Thoracic aorta (tissue), 2 donors: ENCODE measurements at places on chromosomes 12 and 14. TPM values are rescaled to one million over a fixed set of nuclear protein-coding genes. Genes with fewer than 3 reads are reported as not detected.

DNA sequence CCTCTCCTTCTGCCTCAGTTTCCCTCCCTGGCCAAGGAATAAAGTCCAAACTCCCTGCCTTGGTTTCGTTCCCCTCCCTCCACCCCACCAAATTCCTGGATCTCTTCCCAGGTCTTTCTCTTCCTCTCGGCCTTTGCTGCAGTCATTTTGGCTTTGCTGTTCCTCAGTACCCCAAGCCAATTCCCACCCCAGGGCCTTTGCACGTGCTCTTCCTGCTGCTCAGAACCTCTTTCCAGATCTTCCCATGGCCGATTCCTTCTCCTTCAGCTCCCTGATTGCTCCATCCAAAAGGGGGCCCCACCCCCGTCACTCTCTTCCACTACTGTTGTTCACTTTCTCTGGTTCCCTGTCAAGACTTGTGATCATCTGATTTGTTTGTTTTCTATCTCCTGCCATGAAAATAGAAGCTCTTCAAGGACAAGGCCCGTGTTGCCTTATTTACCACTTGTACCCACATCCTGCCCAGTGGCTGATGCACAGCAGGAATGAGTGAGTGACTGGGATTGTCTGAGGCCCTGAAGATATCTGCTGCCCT, 3.1 kb downstream of the HNF1A start:
- no peak overlapping the region for H3K4me3 ChIP-seq
- H3K36me3 ChIP-seq = no peaks in the 10 kb centered on the region
- DNase-seq = no peak
- no peaks in the 10 kb centered on the region for H3K27me3 ChIP-seq
- H3K27ac ChIP-seq = no peak overlapping the region
- H3K4me1 ChIP-seq = peaks cover 12% of the 10 kb centered on the region

The SLC6A12 gene
- total RNA-seq = 1.8 TPM

The E2F7 gene
- total RNA-seq = not detected

The PAPOLA gene
- total RNA-seq = 81.9 TPM

The CAPS2 gene
- total RNA-seq = 23.0 TPM

DNA sequence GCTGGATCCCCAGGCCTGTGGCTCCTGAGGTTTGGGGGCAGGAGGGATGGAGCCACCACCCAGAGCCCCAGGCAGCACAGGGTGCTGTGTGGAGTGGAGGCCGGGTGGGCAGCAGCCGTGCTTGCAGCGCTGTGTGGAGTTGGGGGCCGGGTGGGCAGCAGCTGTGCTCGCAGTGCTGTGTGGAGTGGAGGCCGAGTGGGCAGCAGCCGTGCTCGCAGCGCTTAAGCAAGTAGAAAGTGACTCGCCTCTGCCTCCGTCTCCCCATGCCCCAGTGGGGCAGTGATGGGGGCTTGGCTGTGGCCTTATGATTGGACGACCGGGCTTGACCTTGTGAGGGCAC, 10.3 kb downstream of the CEP170B start:
- no peak overlapping the region for H3K27ac ChIP-seq
- no peaks in the 10 kb centered on the region for H3K27me3 ChIP-seq
- no peak overlapping the region for H3K4me3 ChIP-seq
- DNase-seq = no peak

- H3K4me3 ChIP-seq = no peak overlapping the region
- DNase-seq = no peak
- H3K36me3 ChIP-seq = no peaks in the 10 kb centered on the region
- H3K27me3 ChIP-seq = no peaks in the 10 kb centered on the region
- H3K4me1 ChIP-seq = peaks cover 5% of the 10 kb centered on the region
Measured at GRCh38 chr12:19201661-19202060, 72.1 kb downstream of the PLEKHA5 start.

- DNase-seq = no peak
- H3K36me3 ChIP-seq = no peaks in the 10 kb centered on the region
- peaks cover 3% of the 10 kb centered on the region for H3K4me1 ChIP-seq
- no peaks in the 10 kb centered on the region for H3K27me3 ChIP-seq
Measured at GRCh38 chr12:1566449-1567135, 27.8 kb downstream of the FBXL14 start.

GRCh38 chr14:101476916-101477553, 84.3 kb upstream of the DIO3 start:
- H3K36me3 ChIP-seq = no peaks in the 10 kb centered on the region
- H3K27me3 ChIP-seq = no peaks in the 10 kb centered on the region
- peak overlapping the region; percentile 15 for H3K27ac ChIP-seq
- H3K4me1 ChIP-seq = peaks cover 9% of the 10 kb centered on the region

DNA sequence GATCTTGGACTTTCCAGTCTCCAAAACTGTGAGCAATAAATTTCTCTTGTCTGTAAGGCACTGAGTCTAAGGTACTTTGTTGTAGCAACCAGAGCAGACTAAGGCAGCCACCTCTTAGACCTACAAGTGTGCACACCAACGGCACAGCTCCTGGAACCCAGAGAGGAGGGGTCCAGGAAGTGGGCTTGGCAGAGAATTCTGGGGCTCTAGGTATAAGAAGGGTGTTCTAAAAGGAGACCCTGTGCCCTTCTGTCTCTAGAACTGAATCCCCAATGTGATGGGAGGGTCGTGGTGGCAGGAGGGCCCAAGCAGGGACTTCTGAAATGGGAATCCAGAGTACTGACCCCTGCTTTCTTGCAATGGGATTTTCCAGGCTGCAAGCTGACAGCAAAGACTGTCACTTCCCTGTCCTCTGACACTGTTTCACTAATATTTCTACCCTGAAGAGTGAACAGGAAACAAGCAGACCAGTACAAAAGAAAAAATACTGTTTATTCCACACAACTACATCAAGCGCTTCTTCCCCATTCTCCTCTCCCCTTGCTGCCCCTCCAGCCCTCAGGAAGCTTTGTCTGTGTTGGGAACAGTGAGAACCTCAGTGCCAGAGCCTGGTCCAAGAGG, 13.6 kb upstream of the TFCP2 start:
- DNase-seq = no peak
- H3K27ac ChIP-seq = no peak overlapping the region
- H3K27me3 ChIP-seq = no peaks in the 10 kb centered on the region

GRCh38 chr12:113720629-113721028, 245.5 kb downstream of the RBM19 start:
- H3K4me3 ChIP-seq = no peak overlapping the region
- DNase-seq = no peak
- no peaks in the 10 kb centered on the region for H3K27me3 ChIP-seq
- H3K27ac ChIP-seq = no peak overlapping the region
- H3K4me1 ChIP-seq = no peaks in the 10 kb centered on the region
